ENCODE measurements at places on chromosomes 1 and 21.

GRCh38 chr1:214377485-214377884 is 96.5 kb downstream of the SMYD2 start:
- H3K4me3 ChIP-seq, result no peak overlapping the region
- DNase-seq, result no peak
- no peak overlapping the region for H3K27ac ChIP-seq
- H3K36me3 ChIP-seq, result peaks cover 2% of the 10 kb centered on the region
- no peaks in the 10 kb centered on the region for H3K27me3 ChIP-seq

DNA sequence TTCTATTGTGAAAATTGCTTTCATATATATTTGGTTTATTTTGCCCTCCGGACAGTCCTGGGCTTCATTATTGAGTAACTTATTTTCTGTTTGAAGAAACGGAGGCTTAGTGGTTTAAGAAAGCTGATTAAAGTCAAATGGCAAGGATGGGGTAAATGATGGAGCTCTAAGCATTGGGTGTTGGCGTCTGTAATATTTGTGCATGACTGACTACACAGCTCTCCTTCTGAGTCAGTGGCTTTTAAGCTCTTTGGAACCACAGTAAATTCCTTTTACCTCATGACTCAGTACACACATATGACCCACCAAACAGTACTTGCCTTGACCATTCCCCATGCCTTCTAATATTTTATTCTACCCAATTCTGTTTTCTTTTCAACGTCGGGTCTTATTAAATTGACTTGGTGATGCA is 21.0 kb downstream of the B3GALT5 start:
- no peak for DNase-seq
- no peak overlapping the region for H3K27ac ChIP-seq
- no peaks in the 10 kb centered on the region for H3K27me3 ChIP-seq
- peaks cover 9% of the 10 kb centered on the region for H3K4me1 ChIP-seq
- no peaks in the 10 kb centered on the region for H3K36me3 ChIP-seq

GRCh38 chr1:163308811-163309210 is 12.9 kb upstream of the NUF2 start:
- no peaks in the 10 kb centered on the region for H3K4me1 ChIP-seq
- no peaks in the 10 kb centered on the region for H3K36me3 ChIP-seq
- DNase-seq, result no peak

DNA sequence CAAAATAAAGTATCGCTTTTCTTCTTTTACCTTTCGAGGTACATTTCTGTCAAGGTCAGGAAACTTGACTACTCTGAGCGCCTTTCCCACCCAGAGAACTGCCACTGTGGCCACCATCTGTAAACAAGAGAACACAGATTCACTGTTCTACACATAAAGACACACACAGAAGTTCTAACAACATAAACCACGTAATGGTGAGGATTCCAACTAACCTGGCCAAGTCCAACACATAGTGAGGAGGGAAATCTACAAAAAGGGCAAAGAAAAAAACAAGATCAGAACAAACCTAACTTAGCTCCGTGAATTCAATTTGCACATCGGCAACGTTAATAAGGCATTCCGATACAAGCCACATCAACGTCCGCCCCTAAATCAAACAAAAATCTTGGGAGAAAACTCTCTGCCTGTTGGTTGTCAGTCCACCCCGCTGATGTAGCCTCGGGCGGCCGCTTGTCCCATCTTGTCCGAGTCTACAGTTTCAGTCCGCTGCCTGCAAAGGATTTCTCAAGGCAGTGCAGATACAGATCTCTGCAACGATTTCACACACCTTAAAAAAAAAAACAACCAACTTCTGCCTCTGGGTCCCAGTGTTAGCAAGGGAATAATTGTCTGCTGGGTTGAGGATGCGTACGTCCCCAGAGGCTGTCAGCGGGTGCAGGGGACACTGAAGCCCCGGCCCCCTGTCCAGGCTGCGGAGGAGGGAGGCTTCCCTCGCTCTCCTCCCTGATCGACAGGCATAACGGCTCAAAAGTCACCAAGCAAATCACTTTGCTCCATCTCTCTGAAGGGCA is 1.0 kb downstream of the SLC35D1 start:
- peak overlapping the region; percentile 94 for H3K27ac ChIP-seq
- DNase-seq, result peak; percentile 73
- peak overlapping the region; percentile 73 for H3K4me3 ChIP-seq
- no peaks in the 10 kb centered on the region for H3K27me3 ChIP-seq

DNA sequence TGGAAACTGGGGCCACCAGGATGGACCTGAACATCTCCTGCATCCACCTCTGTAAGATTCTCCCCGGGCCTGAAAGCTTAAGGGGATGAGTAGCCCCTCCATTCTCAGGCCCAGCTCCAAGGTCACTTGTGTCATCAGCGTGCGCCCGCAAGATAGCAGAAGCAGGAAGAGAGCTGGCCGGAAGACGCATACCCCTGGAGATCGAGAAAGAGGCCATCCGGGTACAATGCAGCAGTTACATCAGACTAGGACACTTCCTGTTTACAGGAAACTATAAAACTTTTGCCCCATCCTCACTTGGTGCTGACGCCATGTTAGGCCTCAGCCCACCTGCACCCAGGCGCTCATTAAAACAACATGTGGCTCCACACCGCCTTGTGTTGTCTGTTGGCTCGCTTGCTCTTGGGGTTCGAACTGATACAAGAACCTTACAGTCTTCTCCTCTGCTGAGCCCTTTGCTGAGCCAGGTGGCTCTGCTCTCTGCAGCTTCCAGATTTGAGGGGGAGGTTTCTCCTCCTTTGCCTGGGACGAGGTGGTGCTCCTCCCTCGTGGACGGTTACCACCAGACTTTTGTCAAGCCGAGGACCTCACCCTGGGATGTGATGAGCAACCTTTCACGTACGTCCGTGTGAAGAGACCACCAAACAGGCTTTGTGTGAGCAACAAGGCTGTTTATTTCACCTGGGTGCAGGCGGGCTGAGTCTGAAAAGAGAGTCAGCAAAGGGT is 277.5 kb upstream of the C1orf174 start:
- H3K36me3 ChIP-seq, result no peaks in the 10 kb centered on the region
- H3K4me1 ChIP-seq, result no peaks in the 10 kb centered on the region
- no peak overlapping the region for H3K4me3 ChIP-seq
- no peak for DNase-seq
- H3K27ac ChIP-seq, result no peak overlapping the region

DNA sequence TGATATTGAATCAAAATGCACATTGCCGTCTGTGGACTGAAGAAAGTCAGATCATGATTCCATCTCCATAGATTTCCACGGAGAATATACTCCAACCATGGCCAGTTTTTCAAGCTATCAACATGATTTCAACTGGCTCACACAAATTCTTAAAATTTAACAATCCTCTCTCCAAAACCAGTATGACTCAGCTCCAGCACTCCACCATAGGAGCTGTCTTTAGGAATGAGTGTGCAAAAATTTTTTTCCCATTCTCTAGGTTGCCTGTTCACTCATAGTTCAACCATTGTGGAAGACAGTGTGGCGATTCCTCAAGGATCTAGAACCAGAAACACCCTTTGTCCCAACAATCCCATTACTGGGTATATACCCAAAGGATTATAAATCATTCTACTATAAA is 40.8 kb downstream of the RGL1 start:
- H3K27ac ChIP-seq, result no peak overlapping the region
- no peak for DNase-seq
- no peaks in the 10 kb centered on the region for H3K27me3 ChIP-seq
- H3K36me3 ChIP-seq, result no peaks in the 10 kb centered on the region
- H3K4me1 ChIP-seq, result no peaks in the 10 kb centered on the region

GRCh38 chr21:28543975-28544374 is 448.7 kb downstream of the LTN1 start:
- no peaks in the 10 kb centered on the region for H3K36me3 ChIP-seq
- no peak for DNase-seq
- no peak overlapping the region for H3K27ac ChIP-seq
- H3K27me3 ChIP-seq, result no peaks in the 10 kb centered on the region
- H3K4me1 ChIP-seq, result no peaks in the 10 kb centered on the region

DNA sequence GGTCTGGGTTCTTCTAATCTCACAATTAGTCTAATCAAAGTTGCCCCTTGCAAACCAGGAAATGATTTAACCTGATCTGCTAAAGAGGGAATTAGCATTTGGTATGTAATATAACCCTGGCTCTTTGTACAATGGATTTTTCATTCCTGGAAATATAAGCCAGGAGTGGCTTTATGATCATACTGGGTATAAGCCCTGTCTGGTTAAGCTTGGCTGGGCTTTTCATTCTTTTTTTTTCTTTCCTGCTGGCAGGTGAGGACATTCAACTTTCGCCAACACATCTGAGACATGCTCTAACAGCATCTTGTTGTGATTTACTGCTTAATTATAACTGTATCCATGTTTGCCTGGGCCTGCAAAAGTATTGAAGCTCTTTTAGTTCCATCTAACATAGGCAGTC is 20.4 kb upstream of the SDE2 start:
- no peak overlapping the region for H3K27ac ChIP-seq
- no peaks in the 10 kb centered on the region for H3K4me1 ChIP-seq
- no peaks in the 10 kb centered on the region for H3K27me3 ChIP-seq
- H3K36me3 ChIP-seq, result no peaks in the 10 kb centered on the region

DNA sequence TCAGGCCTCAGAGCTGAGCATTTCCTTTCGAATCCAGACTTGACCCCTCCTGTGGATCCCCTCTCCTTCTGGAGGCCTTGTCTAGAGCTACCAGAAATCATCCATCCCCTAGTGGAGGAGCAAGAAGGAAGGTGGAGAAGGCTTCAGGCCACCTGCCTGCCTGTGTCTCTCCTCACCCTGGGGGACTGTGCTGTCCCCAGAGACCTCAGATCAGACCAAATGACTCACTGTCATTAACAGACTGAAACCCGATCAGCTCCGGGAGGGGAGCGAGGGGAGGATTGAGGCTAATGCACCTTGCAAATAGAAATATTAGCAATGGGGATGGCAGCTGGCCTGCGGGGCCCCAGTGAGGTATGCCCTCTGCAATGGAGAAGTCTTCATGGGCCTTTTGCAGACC is 2.1 kb downstream of the MYBPH start:
- H3K4me1 ChIP-seq, result peaks cover 11% of the 10 kb centered on the region
- no peaks in the 10 kb centered on the region for H3K27me3 ChIP-seq
- no peak overlapping the region for H3K4me3 ChIP-seq
- no peaks in the 10 kb centered on the region for H3K36me3 ChIP-seq
- H3K27ac ChIP-seq, result no peak overlapping the region
- peak; percentile 43 for DNase-seq

DNA sequence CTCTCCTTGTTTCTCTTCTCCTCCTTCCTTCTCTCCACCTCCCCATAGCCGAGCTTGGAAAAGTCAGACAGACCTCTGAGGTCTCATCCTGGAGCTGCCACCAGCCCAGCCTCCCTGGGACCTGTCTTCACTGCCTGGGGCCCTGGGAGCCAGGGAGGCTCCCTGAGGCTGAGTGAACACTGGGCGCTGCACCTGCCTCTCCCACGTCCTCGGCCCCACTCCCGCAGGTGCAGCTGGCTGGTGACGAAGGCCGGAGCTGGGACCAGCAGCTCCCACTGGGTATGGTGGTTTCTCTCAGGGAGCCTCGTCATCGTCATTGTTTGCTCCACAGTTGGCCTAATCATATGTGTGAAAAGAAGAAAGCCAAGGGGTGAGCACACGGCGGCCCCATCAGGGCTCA is 5.3 kb downstream of the TNFRSF14 start:
- H3K27me3 ChIP-seq, result no peaks in the 10 kb centered on the region
- no peak overlapping the region for H3K27ac ChIP-seq
- DNase-seq, result no peak
- H3K4me3 ChIP-seq, result no peak overlapping the region
- no peaks in the 10 kb centered on the region for H3K36me3 ChIP-seq

GRCh38 chr1:34842952-34843371 is 16.6 kb downstream of the SMIM12 start:
- H3K4me1 ChIP-seq, result peaks cover 22% of the 10 kb centered on the region
- H3K27me3 ChIP-seq, result no peaks in the 10 kb centered on the region
- no peak overlapping the region for H3K4me3 ChIP-seq
- H3K36me3 ChIP-seq, result no peaks in the 10 kb centered on the region
- peak; percentile 67 for DNase-seq

- no peak overlapping the region for H3K4me3 ChIP-seq
- H3K36me3 ChIP-seq, result no peaks in the 10 kb centered on the region
- no peak for DNase-seq
- no peak overlapping the region for H3K27ac ChIP-seq
- peaks cover 3% of the 10 kb centered on the region for H3K4me1 ChIP-seq
- H3K27me3 ChIP-seq, result no peaks in the 10 kb centered on the region
Measured at GRCh38 chr1:165279882-165280281, 76.6 kb downstream of the LMX1A start.

DNA sequence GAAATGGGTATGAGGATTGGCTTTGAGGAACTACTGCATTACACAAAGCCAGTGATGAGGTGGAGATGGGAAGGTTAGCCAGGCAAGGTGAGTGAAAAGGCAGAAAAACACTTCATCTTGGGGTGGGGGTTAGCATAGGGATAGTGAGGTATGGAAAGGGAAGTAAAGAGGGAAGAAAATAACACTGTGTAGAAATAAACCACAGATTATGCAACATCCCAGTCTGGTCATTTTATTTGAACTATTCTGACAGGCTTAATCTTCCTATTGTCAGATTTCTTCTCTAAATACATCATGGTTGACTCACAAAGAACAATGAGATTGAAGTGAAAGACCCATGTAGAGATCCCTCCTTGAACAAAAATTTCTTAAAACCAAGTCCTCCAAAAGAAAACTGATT is 640.2 kb downstream of the PTPRC start:
- H3K4me1 ChIP-seq, result no peaks in the 10 kb centered on the region
- H3K27ac ChIP-seq, result no peak overlapping the region
- DNase-seq, result no peak
- H3K4me3 ChIP-seq, result no peak overlapping the region

GRCh38 chr1:244050835-244051444 is at the start of gene ZBTB18:
Gene ZBTB18, plus strand, starts transcription at chr1:244051283. Its CDS starts 149 bp downstream, at chr1:244051432.
- H3K4me1 ChIP-seq, result peaks cover 4% of the 10 kb centered on the region
- peaks cover 5% of the 10 kb centered on the region for H3K36me3 ChIP-seq
- H3K27ac ChIP-seq, result no peak within 1 kb of the TSS
- peak; percentile 78 for DNase-seq
- H3K27me3 ChIP-seq, result no peaks in the 10 kb centered on the region

DNA sequence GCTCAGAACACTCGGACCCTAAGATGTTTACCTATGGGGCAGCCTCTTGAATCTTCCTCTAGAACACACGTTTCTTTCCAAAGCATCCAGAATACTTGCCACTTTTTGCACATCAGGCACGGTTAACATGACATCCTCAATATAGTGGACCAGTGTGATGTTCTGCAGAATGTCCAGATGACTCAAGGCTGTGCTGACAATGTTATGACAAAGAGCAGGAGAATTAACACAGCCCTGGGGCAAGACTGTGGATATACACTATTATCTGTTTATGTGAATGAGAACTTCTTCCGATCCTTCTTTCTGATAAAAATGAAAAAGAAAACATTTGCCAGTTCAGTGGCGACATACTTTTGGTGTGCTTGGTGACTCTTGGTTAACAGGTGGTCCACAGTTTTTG is 154.3 kb downstream of the PDE4B start:
- no peaks in the 10 kb centered on the region for H3K4me1 ChIP-seq
- DNase-seq, result no peak

GRCh38 chr1:54950006-54950368 is 30.4 kb upstream of the TMEM61 start:
- no peak overlapping the region for H3K4me3 ChIP-seq
- no peak overlapping the region for H3K27ac ChIP-seq
- no peak for DNase-seq
- H3K27me3 ChIP-seq, result no peaks in the 10 kb centered on the region

All from mesendoderm (in vitro differentiated cells).